ENCODE measurements at places on chromosomes 1 and 21.

DNA sequence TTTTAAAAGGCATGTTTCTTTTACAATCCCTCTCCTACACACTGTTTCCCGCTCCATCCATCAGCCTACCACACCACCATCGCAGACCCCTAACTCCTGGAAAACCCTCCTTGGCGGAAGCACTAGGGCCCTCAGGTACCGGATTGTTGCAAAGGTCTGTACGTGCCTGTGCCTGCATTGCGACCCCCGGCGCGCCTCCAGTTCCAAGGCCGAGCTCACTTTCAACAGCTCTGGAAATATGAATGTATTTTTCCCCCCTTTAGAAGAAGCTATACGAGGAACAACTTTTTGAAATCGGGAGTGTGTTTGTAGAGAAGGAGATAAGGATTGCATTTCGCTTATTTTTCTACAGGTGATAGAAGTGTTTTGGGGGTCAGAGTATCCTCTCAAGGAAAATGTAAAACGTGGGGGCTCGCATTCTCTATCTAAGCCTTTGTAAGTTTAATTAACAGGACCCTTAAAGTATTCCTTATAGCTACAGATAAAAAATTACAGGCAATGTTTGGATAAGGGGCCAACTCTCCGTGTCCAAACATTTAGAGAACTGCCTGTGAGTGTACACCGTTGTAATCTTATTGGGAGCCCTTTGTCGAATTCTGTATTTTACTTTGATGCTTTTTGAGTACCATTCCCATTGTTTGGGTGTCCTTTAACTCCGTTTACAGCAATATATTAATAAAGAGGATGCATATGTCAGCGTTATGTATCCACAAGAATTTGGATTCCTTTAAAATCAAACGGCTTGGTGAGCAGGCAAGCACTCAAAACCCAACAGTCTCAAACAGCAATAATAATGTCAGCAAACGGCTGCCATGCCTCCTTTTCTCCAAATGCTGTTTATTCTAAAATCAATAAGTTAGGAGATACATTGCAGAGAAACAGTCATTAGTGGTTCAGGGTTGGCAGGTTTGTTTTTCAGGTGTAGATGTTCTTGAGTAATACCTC is 5.9 kb downstream of the PRRX1 start:
- no peak for DNase-seq

- DNase-seq = no peak
Measured at GRCh38 chr1:23194119-23194984, 22.9 kb downstream of the HTR1D start.

- no peak for DNase-seq
Measured at GRCh38 chr21:32413015-32413504, 554 bp downstream of the EVA1C start.

DNA sequence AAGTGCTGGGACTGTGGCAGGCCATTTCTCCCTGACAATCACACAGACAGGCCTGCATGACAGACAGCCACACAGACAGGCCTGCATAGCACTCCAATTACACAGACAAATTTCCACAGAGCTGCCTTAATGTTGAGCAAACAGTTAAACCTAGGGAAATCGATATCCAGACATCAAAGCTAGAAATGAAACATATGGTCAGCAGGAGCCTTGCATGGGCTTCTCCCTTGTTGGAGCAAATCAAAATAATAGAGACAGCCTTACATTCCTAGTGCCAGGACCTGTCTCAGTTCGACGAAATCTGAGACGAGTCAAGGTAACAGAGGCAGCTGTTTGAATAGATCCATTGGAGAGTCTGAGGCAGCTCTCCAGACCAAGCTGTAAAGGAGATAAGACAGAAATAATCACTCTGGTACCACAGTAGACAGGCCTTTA is 42.4 kb downstream of the OLFML3 start:
- no peak for DNase-seq

- no peak for DNase-seq
Measured at GRCh38 chr1:29309621-29310020, 73.3 kb downstream of the PTPRU start.

- no peak for DNase-seq
Measured at GRCh38 chr1:198088360-198089071, 68.3 kb upstream of the NEK7 start.

DNA sequence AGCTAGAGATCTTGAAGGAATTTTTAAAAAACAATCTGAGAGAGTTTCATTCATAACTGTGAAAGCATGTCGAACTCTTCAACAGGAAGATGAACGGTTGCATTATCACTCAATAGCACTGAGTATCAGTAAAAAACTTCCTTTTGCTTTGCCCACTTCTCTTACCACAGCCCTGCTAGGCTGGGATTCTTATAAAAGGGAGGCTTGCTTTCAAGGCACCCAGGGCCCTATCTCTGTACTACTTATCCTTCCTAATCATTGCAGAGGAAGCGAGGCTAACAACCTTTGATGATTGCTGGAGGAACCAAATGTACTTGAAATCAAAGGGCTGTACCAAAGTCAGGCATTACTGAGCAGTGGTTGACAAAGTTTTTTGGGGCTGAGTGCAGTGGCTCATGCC is 71.2 kb downstream of the SNRPE start:
- no peak for DNase-seq

GRCh38 chr1:231058416-231059109 is 18.5 kb upstream of the FAM89A start:
- no peak for DNase-seq

DNA sequence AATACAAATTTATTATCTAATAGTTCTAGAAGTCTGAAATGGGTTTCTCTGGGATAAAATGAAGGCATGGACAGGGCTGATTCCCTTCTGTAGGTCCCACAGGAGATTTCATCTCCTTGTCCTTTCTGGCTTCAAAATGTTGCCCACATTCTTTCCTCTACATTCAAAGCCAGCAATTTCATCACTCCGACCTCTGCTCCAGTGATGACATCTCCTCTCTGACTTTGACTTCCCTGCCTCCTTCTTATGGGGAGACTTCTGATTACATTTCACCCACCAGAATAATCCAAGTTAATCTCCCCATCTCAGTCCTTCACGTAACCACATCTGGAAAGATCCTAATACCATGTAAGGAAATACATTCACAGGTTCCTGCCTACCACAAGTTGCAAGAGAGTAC is 358.0 kb upstream of the C1orf87 start:
- no peak for DNase-seq

GRCh38 chr1:202750024-202750423 is 39.8 kb upstream of the SYT2 start:
- DNase-seq = no peak

DNA sequence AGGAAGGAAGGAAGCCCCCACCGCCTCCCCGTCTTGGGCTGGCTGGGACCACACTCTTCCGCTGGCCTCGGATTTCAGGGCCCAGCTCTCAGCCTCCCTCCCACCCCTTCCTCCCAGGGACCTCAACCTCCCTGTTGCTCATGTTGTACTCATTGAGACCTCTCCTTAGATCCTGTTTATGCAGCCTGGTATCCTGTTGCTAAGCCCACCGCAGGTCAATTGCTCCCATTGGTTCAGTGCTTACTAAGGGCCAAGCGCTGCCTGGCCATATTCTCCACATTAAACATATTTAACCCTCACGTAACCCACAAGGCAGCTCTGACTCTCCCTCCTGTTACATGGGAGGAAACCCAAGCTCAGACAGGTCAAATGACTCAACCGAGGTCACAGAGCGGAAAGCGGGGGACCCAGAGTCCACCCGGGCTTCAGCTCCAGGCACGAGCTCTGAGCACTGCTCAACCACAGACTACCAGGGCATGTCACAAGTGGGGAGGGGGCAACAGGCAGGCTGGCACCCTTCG is 23.2 kb upstream of the H6PD start:
- no peak for DNase-seq

GRCh38 chr1:109204484-109204883 is 9.2 kb upstream of the SARS1 start:
- no peak for DNase-seq

GRCh38 chr1:39354572-39354971 is 136.9 kb upstream of the BMP8A start:
- DNase-seq = no peak

DNA sequence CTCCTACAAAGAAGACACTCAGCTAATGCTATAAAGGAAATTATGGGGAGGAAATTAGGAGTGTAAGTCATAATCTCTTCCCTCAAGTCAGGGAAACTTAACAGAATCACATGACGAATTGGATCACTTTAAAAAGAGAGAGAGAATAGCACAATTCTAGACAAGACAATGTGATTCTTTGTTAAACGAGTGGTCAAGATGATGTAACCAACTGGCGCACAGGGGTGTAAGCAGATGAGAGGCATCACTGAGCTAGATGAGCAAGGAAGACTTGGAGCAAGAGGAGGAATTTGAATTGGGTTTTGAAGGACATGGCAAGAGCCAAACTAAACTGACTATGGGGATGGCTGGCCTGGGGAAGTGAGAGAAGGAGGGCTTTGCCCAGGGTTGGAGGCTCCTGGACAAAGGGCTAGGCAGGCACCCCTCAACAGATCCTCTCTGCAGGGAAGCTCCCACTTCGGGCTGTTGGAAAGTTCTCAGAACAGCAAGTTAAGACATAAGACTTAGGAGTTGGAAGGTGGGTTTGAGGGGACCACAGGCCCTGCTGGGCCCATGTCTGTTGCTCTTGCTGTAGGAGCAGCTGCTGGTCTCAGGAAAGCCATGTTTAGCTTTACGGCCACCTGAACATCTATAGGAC is 123.9 kb upstream of the GRIK3 start:
- DNase-seq = no peak

DNA sequence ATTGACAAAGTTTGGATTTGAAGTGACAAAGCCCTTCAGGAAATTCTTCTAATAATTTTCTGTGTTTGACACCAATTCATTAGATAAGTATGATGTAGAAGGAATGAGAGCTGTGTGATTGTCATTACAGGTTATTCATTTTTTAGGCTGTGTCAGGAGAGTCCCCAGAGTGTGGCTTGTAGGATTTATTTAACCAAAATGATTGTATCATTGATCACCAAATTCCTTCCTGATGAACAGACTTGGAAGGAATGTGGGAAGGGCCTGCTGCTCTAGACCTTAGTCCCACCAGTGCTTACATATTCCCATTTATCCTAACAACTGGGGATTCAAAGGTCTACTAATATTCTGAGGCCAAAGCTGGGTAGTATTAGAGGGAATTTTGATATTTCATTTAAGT is 383.3 kb upstream of the KAZN start:
- DNase-seq = no peak

- no peak for DNase-seq
Measured at GRCh38 chr1:3879099-3879498, 21.0 kb downstream of the C1orf174 start.

DNA sequence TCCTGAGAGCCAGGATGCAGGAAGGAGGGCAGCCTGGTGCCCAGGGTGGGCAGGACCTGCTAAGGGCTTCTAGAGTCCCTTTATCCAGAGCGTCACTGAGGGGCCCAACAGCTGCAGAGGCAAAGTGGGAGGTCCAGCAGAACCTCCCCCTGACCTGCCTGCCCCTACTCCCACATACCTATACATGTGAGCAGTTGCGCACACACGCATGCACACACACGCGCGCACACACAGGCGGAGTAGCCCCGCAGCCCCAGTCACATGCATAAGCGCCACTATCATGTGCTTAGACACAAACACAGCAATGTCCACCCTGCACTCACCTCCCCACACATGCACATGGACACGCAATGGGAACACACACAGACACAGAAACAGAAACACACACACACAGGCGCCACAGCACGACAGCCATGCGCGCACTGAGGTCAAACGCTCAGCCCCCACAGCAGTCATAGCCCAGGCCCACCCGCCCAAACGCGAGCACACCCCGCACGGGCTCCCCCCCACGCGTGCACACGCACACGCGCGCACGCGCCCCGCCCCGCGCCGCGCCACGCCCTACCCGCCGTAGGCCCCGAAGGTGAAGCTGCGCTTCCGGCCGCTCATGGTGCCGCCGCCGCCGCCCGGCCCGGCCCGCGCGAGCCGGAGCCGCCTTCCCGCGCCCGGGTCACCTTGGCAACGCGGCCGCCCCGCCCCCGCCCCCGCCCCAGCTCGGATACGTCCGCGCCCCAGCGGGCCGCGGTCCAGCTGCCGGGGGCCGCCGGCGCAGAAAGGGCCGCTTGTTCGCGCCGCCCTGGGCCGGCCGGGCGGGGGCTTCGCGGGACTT is 17.7 kb downstream of the RAP1GAP start:
- no peak for DNase-seq

DNA sequence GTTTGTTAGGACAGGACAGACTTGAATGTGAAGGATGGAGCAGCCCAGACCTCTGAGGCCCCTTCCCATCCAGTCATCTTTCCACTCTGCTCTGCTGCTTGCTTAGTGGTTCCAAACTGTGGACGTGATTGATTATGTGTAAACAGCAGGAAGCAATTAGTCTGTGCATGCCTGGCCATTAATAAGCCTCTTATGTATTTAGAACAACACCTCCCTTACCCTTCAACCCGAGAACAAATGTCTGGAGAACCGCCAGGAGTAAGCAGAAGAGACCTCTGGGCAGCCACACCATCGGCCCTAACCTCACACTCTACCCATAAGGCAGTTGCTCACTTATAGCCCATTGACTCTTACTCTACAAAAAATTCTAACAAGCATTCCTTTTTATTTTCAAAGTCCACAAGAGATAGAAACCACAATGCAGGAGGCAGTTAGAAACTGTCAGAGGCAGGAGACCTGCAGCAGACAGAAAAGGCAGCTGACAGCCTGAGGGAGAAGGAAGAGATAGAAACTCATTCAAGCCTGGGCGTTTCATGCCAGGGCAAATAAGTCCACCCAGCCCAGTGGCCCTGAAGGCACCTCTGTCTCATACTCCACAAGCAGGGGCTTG is 5.8 kb upstream of the EPHA8 start:
- no peak for DNase-seq

DNA sequence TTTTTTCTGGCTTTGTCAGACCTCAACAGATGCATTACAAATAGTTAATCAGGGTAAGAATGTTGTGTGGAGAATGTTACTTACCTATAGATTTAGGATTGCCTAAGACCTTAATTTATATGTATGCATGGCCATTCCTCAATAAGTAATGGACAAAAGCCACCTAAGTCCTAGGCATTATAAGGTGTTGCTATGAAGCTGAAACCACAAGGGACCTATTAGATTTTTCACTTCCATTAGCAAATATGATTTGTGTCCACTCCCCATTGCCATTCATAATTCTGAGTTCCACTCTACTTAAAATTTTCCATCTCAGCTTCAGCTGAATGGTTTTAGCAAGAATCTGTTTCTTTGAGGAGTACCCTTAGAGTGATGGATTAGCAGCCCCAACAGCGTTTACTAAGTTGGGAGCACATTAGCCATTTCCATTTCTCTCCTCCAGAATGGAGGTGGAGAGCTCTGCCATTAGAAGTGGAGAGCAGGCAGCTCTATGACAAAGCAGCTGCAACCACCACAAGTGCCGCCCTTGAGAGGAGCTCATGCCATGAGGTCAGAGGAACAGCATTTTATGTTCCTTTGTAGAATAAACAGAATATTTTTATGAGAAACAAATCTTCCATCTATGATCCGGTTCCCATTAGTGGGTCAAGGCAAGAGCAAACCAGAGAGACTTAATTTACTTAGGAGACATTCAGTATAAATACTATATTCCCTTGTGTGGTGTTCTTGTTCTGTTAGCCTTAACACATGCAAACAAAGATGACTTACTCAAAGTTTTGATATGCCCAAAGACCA is 28.9 kb upstream of the C1orf87 start:
- no peak for DNase-seq

DNA sequence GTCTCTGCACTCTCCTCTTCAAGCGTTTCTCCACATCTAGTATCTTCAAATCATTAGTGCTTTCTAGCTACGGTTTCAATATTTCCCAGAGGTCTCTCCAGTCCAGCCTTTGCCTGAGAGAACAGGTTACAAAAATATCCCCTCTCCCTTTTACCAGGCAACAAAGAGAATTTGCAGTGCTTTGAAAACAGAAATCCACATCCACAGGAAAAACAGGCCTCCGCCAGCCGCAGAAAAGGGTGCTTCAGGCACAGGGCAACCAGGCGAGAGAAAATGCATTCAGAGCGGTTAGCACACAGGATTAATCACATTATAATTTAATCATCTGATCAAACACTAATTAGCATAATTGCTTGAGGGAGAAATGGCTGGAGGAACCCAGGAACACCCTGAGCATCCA is 13.8 kb downstream of the DSCAM start:
- no peak for DNase-seq

Data from T-helper 22 cell (primary cell).